ENCODE measurements at places on chromosomes 1 and 21. TPM values are rescaled to one million over a fixed set of nuclear protein-coding genes. Genes with fewer than 3 reads are reported as not detected.

DNA sequence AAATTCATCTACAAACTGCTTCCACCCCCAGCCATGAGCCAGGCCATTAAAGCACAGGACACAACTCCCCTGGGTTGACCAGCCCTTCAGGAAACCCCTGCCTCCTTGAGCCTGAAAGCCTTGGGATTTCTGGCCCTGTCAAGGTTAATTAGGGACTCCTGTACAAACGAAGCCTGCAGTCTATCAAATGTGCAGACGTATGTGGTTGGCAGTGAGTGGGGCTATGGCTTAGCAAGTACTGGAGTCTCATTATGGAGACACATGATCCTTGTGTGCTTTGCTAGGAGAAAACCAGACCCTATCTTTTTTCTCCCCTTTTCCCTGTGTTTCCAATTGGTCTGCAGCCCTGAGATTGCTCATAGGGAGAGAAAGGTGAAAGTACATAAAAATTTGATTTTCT, 588.3 kb upstream of the USP24 start:
- no peak for DNase-seq

GRCh38 chr1:228306275-228307217, 98.7 kb downstream of the OBSCN start:
- no peak for DNase-seq

DNA sequence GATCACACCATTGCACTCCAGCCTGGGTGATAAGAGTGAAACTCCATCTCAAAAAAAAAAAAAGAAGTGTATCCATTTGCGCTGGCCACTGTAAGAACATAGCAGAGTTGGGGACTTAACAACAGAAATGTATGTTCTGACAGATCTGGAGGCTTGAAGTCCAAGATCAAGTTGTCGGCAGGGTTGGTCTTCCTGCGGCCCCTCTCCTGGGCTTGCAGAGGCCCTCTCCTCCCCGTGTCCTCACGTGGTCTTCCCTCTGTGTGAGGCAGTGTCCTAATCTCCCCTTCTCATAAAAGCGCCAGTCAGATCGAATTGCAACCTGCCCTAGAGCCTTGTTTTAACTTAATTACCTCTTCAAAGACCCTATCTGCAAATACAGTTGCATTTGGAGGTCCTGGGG, 52.6 kb downstream of the MT1HL1 start:
- no peak for DNase-seq

DNA sequence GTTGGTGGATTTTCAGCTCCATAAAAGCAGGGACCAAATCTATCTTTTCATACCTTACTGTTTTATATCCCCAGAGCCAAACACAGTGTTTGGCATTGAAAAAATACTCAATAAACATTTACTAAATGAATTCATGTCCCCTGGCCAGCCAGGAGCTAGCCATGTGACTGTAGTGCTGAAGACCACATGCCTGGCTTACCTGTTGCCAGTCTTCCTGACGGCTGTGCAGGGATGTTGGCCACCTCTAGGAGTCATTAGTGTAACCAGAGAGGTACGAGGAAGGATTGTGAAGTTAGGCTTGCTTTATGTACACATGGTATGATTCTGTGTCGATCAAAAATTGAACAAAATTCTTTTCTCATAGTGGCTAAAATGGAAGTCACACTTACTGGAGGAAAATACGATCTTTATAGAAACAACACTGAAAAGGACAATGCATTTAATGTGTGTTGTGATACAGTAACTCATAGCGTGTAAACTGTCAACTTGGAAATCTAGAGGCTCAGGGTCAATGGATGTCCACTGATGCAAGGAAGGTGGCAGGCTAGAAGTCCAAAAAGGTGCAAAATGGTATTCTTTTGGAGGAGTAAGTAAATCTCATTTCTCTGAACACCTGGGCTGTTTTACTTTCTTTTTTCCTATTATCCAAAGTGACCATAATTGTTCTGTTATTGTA, 60.9 kb downstream of the FGGY start:
- DNase-seq, result no peak

SPRR1A gene
- total RNA-seq, result not detected

DNA sequence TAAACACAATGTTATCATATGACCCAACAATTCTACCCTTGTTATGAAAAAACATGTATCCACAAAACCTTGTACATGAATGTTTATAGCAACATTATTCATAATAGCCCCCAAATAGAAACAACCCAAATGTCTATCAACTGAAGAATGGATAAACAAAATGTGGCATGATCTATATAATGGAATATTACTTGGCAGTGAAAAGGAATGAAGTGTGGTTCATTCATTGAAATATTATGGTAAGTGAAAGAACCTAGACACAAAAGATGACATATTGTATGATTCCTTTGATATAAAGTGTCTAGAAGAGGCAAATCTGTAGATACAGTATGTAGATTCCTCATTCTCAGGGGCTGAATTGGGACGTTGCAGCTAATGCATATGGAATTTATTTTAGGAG, 151.2 kb downstream of the KIF26B start:
- no peak for DNase-seq

DCDC2B gene
- total RNA-seq, result not detected

SPRR5 gene
- not detected for total RNA-seq

DNA sequence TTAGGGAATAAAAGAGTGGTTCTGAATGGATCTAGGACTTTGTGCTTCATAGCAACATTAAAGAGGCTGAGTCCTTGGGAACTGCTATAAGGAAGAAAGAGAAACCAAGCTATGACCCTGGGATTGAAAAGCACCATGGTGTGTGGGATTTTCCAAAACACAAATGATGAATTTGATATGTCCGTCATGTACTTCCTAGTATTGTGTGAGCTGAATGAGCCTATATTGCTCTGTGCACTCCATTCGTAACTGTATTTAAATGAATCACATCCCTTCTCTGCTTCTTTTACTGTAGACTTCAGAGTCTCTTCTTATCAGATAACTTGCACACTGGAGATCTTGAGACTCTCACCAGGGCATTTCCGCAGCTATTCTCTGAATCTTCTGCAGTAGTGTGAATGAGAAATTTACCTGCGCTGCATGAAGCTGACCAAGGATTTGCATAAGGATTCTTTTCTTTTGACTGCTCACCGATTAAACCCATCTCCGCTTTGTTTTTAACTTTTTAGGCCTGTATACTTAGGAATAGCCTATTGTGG, 23.1 kb upstream of the OR10J4 start:
- peak; percentile 95 for DNase-seq

DNA sequence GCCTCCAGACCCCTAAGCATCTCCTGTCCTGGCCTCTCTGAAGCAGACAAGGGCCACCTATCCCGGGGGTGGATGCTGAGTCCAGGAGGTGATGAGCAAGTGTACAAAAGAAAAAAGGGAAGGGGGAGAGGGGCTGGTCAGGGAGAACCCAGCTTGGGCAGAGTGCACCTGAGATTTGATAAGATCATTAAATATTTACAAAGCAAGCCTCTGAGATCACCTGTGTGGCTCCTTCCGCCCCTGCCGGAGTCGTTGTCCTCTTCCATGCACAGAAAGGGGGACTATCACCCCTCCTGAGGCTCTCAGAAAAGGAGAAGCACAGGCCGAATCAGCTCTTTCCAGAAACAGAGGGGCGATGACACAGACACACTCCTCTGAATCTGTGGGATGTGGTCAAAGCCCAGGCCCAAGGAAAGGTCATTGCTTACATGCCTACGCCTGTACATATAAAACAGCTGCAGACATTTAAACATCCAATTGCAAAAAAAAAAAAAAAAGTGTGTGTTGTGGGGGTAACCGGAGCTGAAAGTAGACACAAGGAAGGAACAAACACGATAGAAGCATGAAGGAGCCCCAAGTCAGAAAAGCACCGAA, 30.9 kb downstream of the PRSS38 start:
- no peak for DNase-seq

DNA sequence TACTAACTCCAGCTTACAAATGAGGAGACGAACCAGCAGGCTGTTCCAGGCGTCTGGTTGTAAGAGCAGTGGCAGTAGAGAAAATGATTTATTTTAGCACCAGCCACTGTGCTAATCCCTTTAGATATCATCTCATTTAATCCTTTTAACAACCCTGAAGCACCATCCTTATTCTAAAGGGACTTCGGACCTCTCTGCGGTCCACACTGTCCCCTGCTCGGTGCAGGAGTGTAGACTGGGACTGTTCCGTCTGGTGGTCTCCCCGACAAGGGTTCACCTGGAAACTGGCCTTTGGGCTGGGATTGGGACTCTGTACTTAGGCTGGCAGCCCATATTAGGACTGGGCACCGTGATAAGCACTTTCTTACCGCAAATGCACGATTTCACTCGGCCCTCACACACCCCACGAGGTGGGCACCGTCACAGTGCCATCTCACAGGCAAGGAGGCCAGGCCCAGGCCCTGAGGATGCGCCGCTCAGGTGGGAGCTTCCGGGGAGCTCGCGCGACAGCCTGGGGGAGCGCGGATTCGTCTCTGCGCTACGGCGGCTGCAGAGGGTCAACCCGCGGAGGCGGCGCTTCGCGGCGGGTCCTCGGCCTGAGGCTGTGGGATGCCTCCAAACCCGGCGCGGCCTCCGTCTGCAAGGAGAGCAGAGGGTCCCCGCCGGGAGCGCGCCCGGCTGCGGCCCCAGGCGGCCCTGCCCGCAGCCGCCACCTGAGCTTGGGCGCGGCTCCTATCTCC, 45.2 kb downstream of the ATP1A1 start:
- DNase-seq, result peak; percentile 71

EPHX1 gene
- total RNA-seq, result 50.4 TPM

DNA sequence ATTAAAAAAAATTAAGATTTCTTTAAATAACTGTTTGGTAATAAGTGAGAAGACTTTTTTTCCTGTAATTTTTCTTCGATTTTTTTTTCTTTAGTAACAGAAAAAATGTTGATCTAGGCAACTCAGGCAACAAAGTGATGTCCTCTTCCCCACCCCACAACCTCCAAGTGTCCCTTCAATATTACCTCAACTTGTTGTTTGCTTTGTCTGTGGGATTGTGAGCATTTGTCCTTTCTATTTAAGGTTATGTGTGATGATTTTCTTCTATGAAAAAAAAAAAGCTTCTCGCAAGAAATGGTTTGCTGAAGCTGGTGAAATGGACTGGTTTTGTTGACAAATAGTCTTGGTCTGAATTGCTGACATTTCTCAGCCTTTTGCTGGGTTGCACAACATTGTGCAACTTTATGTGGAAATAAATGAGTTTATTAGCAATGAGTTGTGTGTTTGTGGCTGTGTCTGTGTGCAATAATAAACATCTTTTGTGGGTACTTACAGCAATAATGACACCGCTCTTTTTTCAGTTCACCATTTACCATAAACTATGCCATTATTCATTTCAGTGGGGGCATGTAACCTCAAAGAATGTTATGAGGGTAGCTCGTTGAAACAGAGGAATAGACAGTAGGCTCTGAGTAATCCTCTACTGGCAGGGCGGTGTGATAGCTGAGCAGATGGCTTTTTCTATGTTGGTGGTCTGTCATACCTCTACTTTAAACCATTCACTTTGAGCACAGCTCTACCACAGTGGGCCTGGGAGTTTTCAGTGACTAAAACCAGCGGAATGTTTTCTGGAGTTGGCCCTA, 218.4 kb downstream of the HLX start:
- no peak for DNase-seq

DNA sequence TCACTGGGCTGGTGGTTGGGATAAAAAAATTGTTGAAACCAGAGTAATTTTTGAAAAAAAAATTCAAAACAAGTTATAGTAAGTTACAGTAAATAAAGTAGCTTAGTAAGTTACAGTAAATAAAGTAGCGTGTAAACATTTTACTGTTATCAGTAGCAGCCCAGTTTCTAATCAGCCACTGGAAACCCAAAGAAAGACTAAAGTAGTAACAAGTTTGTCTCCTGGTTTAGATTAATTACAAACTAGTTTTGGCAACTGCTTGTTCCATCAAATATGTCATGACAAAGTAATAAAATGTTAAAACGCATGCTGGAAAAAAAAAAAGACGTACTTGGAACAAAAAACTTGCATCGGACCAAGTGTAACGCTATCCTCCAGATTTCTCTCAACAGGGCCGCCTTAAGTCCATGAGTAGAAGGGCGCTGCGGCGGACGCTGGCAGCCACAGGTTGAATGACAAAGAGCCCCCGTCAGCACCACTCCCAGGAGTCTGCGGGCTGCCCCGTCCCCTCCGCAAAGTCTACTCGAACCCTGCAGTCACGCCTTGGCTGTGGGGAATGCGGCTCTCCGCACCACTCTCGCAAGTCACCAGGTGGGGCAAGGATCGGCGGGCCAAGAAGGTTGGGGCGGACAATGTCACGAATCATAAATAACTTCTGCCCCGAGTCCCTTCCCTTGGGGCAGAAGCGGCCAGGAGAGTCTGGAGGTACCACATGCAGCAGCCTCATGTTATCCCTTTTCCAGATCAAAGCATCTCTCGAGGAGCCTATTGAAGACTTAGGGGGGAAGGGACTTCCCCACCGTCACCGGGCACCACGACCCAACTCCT, 837 bp downstream of the SLC16A1 start:
- peak; percentile 53 for DNase-seq

DNA sequence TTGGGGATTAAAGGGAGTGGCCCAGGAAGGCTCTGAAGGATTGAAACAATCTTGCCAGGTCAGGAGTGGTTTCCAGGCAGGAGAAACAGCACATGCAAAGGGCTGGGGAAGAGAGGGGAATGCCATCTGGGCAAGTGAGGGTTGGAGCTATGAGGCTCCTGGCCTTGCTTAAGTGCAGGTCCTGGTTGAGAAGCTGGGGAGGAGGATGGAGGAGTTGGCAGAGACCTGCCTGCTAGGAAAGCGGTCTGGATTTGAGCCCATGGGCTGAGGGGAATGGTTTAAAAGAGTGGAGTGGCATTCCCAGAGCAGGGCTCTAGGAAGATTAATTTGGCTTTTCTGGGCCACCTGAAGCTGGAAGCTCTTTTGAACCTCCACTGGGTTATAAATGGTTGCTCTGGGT, 9.2 kb downstream of the IGSF21 start:
- DNase-seq, result no peak

DNA sequence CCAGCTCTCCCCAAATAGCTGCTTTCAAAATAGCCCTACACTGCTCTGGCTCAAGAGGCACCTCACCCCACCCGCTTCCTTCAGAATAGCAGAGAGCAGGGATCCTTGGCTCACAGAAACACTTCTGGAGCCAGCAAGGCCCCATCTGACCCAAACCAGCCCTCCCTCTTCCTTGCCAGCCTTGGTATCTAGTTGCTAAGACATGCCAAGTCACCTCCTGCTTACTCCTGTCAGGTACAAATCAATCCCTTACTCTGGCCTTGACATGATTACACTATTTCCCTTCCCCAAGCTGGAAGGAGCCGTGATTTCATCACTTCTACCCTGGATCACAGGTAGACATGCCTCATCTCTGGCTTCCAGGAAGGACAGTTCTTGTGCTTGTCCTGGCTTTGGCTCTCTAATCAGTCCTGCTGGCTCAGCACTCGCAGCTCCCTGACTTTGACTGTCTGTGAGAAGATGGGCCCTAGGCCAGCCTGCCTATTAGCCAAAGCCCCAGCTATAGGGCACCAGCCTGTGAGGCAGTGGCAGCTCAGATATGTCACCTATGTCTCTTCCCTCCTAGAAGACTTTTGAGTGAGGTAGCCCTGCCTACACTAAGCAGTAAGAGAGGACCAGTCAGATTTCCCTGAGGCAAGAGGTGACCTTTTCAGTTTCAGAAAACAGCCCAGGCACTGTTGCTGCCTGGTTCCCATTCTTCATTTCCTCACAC, 8.9 kb upstream of the MUTYH start:
- DNase-seq, result no peak

All from lung microvascular endothelial cell (primary cell).